LHCN-M2 (cell line): ENCODE measurements at places on chromosomes 3 and 15. TPM values are rescaled to one million over a fixed set of nuclear protein-coding genes. Genes with fewer than 3 reads are reported as not detected.

DNA sequence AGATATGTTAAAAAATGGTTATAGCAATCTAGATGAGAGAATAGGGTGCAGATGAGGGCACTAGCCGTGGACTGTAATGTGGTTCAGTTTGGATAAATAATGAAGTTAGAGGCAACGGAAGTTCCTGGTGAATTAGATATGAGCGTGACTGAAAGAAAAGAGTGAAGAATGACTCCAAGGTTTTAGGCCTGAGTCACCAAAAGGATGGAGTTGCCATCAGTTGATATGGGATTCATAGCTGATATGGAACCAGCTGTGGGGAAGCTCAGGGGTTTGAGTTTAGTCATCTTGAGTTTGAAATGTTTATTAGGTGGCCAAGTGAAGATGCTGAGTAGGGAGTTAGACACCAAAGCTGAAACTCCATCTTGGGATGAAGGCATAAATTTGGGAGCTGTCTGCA, 66.2 kb downstream of the SSR3 start:
- peak; percentile 70 for DNase-seq

GRCh38 chr3:141241616-141242376, 10.2 kb downstream of the PXYLP1 start:
- no peak for DNase-seq

- no peak for DNase-seq
These were observed 85.0 kb upstream of the PLXNA1 start for GRCh38 chr3:126897943-126898342.

DNA sequence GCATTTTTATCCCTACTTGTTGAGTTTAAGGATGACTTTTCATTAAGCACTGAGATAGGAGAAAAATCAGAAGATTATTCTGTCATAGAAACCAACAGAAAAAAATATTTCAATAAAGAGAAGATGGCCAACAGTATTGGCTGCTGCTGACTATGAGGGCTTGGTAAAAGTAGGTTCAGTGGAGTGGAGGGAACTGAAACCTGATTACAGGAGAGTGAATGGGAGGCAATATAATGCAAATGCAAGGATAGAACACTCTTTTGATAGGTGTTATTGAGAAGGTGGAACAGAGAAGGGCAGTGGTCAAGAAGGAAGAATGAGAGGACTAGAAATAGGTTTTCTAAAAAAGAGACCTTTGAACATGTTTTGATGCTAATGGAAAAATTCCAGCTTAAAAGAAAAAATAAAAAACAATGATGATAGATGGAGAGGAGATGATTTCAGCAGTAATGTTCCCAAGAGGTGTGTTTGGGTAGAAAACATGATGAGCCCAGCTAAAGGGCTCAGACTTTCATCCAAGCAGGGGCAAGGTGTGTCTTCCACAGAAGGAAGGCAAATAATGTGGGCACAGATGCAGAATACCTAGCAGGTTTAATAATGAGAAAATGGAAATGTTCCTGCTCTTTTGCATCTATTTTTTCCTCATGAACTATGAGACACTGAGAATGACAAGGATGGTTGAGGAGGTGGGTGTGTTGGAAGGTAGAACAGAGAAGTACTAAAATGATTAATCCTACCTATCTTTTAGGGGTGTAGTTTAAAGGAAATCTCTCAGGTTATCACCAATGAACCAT, 397.9 kb upstream of the GOLIM4 start:
- no peak for DNase-seq

GRCh38 chr3:143081844-143082778, 37.5 kb upstream of the CHST2 start:
- DNase-seq, result no peak

DNA sequence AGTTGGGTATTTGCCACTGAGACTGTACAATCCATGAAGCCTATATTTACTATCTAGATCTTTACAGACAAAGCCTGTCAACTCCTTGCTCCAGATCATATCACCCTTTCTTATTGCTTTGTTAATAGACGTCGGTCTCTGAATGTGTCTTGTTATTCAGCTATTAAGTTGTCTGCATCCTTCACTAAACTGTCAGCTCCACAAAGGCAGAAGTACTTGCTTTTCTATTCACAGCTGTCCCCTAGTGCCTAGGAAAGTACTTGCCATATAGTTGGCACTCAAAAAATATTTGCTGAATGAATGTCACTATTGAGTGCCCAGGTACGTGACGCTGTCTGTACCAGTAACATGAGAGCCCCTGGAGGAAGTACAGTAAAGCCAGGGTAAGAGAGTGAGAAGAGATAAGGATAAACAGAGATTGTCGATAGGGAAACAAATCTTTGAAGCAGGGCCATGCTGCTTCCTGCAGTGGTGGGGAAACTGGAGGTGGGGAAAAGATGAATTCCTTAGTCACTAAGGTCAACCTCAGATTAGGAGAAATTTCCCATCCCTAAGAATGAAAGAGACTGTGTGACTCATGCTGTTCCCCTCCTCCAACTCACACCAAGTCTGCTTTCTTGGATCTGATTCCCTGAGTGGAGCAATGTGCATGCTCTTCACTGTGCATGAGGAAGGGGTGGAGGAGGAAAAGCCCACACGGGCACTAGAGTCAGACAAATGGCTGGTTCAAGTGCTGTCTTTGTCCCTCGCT, 36.3 kb downstream of the PRICKLE2 start:
- DNase-seq, result peak; percentile 94

GRCh38 chr15:29675791-29676301, 146.4 kb downstream of the TJP1 start:
- DNase-seq, result no peak

GRCh38 chr3:180277041-180277440, 240.3 kb upstream of the PEX5L start:
- no peak for DNase-seq

GRCh38 chr3:130934442-130935089, 40.7 kb downstream of the ATP2C1 start:
- DNase-seq, result peak; percentile 22

DNA sequence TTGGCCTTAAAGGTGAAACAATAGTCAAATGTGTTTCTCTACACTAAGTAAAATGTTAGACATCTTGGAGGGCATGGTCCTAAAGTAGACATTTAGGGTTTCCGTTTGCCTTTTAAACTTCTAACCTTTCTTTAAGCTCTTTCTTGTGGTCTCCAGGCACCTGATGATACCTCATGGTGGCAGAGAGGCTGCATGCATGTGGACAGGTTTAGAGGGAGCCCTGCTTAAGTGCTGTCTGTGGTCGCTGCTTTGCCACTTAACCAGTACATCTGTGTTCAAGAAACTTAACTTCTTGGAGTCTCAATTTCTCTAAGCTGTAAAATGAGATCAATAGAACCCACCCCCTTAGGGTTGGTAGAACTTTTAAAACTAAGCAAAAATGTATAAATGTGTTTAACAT, 6.2 kb downstream of the MITF start:
- no peak for DNase-seq

GRCh38 chr3:42664438-42664803, 10.9 kb downstream of the ZBTB47 start:
- no peak for DNase-seq

DNA sequence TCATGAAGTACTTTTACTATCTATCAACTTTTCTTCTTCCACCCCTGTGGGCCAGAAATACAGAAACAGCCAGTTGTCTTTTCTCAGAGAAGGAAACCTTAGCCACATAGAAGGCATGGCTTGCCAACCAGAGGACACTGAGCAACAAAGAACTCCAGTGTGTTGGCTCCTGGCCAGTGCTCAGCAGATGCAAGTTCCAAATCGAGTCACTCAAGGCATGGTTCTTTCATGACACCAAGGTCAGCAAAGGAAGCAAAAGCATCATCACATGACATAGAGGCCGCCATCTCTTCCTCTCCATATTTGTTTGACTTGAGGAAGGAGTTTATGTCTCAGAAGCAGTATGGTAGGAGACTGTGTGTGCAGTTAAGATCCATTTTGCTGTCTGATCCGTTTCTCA, 92.2 kb downstream of the MYLK start:
- DNase-seq, result peak; percentile 84

DNA sequence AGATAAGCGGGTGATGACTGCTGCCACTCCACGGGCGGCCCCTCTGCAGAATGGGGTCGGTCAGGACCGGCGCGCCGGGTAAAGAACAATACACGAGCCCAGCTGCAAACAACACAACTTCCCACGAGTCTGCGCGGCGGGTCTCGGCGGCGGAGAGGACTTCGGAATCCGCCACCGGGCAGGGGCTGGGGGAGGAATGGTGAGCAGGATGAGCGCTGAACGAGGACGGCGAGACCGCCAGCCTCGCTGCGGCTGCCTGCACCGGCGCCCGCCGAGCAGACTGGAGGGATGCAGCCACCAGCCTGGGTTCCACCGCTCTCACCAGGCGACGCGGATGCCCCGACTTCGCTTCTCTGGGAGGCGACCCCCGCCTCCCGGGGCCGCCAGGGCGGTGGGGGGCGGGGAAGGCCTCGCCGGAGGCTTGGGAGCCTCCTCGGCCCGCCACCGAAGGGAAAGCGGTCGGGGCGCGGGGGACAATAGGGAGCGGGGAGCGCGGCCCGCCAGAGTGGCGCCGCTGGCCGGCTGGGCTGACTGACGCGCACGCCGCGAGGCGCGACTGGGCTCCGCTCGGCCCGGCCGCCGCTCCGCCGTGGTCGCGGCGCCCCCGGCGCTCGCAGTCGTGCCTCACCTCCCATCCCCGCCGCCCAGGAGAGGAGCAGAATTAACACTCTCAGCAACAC, 515 bp downstream of the ADAM10 start:
- peak; percentile 42 for DNase-seq

- no peak for DNase-seq
These were observed 48.8 kb downstream of the ZNF710 start for GRCh38 chr15:90049666-90050604.

- no peak for DNase-seq
These were observed 58.3 kb downstream of the SMAD6 start for GRCh38 chr15:66760097-66760967.

DNA sequence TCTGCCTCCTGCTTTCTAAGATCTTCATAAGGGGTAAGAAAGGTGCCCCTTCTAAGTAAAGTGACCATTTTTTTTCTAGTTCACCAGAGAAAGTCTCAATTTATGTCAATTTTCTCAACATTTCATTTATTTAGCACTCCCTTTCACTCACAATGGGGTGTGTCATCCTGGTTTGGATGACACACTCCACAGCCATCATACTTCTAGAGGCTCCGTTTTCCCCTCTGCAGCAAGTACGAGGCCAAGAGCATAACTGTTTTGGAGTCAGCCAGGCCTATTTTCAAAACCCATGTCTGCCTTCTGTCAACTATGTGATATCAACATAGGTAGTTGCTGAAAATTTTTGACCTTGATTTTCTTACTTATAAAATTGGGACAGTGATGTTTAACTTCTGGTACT, 703.2 kb downstream of the NLGN1 start:
- peak; percentile 10 for DNase-seq

DNA sequence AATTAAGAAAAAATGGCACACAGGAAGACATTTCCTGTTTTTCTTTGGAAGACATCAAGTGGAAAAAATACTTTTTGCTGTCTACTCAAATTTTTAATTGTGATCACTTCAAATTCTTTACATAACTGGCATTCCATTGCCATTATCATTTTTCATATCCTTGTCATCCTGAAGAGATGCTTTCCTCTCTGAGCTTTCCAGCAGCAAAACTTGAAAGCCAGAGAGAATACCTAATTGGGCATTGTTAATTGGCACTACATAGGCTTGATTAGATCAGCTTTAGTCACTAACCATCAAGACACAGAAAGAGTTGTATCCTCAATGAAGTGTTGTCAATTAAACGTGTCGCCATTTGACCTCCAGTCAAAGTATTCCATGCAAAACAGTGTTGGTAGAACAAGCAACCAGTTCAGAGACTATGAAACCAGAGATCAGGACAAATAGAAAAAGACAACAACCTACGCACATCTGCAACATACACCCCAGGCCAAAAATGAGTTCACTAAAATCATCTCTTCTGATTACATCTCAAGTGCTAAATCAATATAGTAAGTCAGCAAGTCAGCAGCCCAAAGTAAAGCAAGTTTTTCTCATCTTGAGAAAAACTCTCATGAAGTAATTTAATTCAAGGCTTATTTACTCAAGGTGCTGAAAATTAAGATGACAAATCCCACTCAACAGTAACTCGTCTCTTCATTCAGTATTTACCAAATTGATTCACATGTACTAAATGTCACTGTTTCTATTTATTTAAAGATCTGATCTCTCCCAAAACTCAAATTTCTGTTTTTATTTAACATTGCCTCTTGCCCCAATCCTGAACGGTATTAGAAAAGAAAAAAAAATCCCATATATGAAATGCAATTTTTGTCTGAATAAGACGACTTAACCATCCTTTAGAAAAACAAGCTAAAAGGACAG, 123.0 kb downstream of the SUCLG2 start:
- peak; percentile 16 for DNase-seq

DNA sequence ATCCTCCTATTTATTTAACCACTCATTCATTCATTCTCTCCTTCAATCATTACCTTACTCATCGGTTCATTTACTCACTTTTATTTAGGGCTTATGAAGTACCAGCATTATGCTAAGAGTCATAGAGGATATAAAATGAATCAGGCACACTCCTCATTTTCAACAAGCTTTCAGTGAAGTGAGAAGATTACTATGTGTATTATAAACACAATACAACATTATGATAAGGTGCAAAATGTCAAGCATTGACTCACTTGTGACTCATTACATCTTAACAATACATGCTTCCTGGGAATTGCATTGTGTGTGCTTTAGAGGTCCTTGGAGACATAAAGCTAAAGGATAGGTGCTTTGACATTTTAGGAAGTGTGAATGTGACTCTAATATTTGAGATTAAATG, 60.4 kb downstream of the PLAAT1 start:
- peak; percentile 4 for DNase-seq

- no peak for DNase-seq
These were observed 4.0 kb downstream of the RPL14 start for GRCh38 chr3:40461161-40461560.

GRCh38 chr15:101328001-101328400, 33.0 kb upstream of the SNRPA1 start:
- DNase-seq, result no peak

- DNase-seq, result no peak
These were observed 239.3 kb downstream of the EPHB1 start for GRCh38 chr3:135034291-135034768.

GRCh38 chr3:180000500-180000899, 36.2 kb downstream of the PEX5L start:
- no peak for DNase-seq

TMIE gene
- total RNA-seq, result not detected in 2 replicates

FRMD5 gene
- 2.7 and 3.2 TPM in 2 replicates for total RNA-seq

PLCH1 gene
- not detected in 2 replicates for total RNA-seq

C3orf49 gene
- total RNA-seq, result not detected in 2 replicates

RTP1 gene
- total RNA-seq, result not detected in 2 replicates

ZNF860 gene
- total RNA-seq, result 0.38 and 0.75 TPM in 2 replicates

REC114 gene
- total RNA-seq, result not detected in 2 replicates

STRA6 gene
- total RNA-seq, result 0.06 TPM in 1 of 2 replicates, not detected in the other

RBPMS2 gene
- not detected in 2 replicates for total RNA-seq

GTF2E1 gene
- 19.4 and 21.6 TPM in 2 replicates for total RNA-seq

IL16 gene
- total RNA-seq, result not detected in 2 replicates

CTDSPL gene
- total RNA-seq, result 25.6 and 26.5 TPM in 2 replicates

ZNF710 gene
- total RNA-seq, result 8.8 and 13.1 TPM in 2 replicates

CFAP161 gene
- 1.2 TPM in 1 of 2 replicates, not detected in the other for total RNA-seq

PFN2 gene
- total RNA-seq, result 163 and 227 TPM in 2 replicates
